ENCODE measurements at places on chromosomes 7 and 10.

GRCh38 chr7:128773604-128774003 lies 2.0 kb downstream of the OPN1SW start:
- no peak for DNase-seq

- no peak for DNase-seq
These were observed 41.2 kb downstream of the COL13A1 start for GRCh38 chr10:69842882-69843281.

- no peak for DNase-seq
These were observed 96.3 kb downstream of the LSM5 start for GRCh38 chr7:32393861-32394260.

GRCh38 chr10:83605783-83606630 lies 533.3 kb upstream of the GHITM start:
- DNase-seq, result no peak

DNA sequence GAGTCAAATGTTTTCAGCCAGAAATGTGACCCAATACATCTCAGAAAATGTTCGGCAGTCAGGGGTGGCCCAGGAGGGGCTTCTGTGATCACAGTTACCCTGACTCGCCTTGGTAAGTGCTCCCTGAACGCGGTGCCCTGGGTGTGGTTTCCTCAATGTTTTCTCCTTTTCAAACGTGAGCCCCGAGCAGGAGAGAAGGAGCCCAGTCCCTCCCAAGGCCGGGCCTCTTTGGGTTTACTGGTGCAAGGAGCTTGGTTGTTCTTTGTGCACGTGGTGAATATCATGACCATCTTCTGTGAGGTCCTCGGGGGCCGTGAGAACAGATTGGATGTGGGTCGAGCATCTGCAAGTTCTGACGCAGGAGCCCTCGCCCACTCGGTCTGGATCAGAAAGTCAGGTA lies 55.8 kb upstream of the VIPR2 start:
- DNase-seq, result no peak

- no peak for DNase-seq
These were observed at the start of gene SSC4D for GRCh38 chr7:76409537-76409936. SSC4D (minus strand) TSS chr7:76409697; CDS start chr7:76404439, 5,258 bp downstream.

DNA sequence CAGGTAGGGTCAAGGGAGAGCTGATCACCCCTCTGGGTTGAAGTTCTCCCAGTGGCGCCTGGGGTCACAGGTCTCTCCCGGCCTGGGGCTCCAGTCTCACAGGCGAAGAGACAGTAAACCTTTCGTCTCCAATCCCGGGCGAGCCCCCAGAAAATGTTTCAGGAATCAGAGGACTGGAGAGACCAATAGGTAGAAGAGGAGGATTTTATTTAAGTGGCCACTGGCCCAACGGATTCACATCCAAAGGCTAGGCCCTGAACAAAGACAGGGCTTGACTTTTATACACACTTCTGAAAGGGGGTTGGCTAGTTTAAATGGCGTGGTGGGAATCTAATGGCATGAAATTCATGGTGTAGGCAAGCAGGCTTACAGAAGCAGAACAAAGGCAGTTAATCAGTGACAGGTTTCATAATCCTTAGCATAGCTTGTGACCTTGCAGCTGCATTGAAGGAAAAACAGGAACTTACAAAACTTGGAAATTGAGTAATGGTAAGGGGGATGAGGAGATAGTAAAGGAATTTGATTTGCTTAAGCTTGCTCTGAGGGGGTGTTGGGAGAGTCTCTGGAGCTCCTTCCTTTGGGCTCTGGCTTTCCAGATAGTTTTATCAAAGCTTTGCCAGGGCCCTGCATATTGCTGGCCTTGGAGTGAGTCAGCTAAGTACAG lies 105.5 kb downstream of the TRIM24 start:
- no peak for DNase-seq

- DNase-seq, result no peak
These were observed 87.4 kb downstream of the CHST15 start for GRCh38 chr10:124005991-124006392.

DNA sequence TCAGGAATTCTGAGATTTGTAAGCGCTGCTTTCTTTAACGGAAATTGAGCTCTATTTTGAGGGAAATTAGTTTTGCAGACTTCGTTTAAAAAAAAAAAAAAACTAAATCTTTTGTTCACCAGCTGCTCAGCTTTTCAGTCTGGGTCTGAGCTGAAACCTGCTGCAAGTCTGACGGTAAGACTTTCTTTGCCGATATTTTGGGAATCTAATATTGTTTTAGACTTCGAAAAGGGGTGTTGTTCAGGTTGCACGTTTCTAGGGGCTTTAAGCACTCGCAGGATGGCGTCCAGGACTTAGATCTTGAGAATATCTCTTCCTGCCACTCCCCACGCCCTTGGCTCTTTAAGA lies 1.8 kb upstream of the MEOX2 start:
- DNase-seq, result no peak

- no peak for DNase-seq
These were observed 288.3 kb downstream of the ADARB2 start for GRCh38 chr10:1449021-1449420.

- DNase-seq, result no peak
These were observed 7.0 kb downstream of the ANKMY2 start for GRCh38 chr7:16638282-16639280.

GRCh38 chr7:118473271-118473670 lies 248.8 kb downstream of the ANKRD7 start:
- DNase-seq, result no peak

DNA sequence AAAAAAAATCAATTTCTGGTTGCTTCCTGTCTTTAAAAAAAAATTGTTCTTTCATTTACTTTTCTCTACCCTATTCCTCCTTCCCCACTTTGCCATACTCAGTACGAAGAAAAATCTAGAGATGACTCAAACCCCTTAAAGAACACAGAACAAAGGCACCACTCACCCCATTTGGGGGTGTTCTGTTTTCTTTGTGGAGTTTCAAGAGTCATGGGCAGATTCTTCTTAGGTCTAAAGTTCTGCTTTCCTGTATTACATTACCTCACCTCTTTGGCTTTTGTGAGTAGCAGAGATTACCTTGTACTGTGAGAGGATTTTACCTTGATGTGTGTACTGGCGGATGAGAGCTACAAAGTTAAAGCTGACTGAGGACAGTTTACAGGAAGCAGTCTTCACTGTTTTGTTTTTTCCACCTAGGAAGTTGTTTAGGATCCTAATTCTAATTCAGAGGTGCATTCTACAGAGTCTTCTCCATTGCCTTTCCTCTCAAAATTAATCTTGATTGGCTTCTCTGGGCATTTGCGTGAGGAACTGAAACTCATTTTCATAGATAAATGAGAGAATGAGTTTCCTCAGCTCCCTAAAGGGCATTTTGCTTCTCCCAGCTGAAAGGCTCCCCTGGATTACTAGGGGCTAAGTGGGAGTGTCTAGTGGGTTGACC lies 20.7 kb downstream of the AVL9 start:
- DNase-seq, result no peak

- no peak for DNase-seq
These were observed 67.7 kb upstream of the JCAD start for GRCh38 chr10:30127120-30127541.

DNA sequence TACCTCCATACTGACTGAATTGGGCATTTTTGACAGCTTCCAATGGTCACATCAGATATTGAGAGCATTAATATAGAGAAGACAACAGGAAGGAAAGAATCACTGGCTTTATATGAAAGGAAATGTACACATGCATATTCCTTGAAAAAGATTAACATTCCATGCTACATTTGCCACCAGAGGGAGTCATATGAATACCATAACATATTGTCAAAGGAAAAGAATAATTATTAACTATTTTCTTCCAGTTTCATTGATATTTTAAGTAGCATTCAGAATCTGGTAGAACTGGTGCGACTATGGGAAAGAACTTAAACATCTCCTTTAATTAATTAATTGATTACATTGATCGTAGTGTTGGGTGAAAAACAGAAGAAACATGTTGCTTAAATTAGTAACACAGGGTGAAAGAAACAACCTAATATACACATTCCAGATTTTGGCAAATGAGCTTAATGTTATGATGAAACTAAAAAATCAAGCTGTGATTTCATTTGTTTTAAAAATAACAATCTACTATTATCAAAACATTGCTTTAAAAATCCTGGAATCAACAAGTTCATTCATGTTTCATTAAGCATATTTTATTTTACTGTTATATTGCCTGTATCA lies 71.5 kb downstream of the GPR85 start:
- DNase-seq, result no peak

DNA sequence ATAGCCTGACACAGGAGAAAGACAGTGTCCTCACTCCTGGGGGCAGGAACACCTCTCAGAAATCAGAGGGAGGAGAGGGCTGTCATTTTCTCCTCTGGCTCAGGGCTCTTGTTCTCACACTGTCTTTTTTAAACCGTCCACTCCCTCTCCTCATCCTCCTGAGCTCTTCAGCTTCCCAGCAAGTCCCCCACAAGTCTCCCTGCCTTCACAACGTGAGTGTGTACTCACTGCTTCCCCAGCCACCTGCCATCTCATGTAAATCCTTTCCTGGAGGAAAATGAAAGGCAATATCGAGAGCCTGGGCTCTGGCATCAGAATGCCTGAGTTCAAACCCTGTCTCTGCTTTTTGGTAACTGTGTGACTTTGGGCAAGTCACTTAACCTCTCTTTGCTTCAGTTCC lies 5.7 kb downstream of the LLCFC1 start:
- no peak for DNase-seq

- DNase-seq, result no peak
These were observed 40.6 kb upstream of the PTPRZ1 start for GRCh38 chr7:121832347-121832746.

DNA sequence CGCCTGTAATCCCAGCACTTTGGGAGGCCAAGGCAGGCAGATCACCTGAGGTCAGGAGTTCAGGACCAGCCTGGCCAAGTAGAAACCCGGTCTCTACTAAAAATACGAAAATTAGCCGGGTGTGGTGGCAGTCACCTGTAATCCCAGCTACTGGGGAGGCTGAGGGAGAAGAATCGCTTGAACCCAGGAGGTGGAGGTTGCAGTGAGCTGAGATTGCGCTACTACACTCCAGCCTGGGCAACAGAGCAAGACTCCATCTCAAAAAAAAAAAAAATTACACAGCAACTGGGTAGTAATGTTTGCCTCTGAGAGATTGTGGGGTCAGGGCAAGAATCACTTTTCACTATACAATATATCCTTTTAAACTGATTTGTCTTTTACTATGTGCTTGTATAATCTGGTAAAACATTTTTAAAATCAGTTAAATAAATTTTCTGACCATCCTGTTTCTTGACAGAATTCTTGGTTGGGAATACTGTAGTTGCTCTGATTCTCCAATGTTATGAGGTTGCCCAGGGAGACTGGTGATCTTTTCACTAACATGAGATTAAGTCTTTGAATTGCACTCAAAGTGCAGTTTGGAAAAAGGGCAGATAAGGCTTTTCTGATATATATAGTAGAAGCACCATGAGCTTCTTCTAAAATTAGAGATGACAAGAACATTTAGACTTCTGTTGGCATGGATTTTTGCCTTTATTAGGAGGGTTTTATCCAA lies 1.5 kb downstream of the ENTPD7 start:
- DNase-seq, result no peak

DNA sequence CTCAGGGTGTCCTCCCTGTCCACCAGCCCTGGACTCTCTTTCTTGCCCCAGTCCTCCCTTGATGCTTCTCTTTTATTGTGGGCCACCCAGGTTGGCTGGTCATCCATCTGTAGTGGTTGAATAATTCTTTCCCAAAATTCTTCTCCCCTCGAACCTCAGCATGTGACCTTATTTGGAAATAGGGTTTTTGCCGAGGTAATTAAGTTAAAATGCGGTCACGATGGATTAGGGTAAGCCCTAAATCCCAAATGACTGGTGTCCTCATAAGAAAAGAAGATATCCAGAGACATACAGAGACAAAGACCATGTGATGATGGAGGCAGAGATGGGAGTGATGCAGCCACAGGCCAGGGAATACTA lies 74.3 kb downstream of the GFRA1 start:
- no peak for DNase-seq

GRCh38 chr7:140022582-140023211 lies 40.1 kb downstream of the PARP12 start:
- DNase-seq, result no peak

- DNase-seq, result no peak
These were observed 225.6 kb downstream of the AHR start for GRCh38 chr7:17523813-17524739.

DNA sequence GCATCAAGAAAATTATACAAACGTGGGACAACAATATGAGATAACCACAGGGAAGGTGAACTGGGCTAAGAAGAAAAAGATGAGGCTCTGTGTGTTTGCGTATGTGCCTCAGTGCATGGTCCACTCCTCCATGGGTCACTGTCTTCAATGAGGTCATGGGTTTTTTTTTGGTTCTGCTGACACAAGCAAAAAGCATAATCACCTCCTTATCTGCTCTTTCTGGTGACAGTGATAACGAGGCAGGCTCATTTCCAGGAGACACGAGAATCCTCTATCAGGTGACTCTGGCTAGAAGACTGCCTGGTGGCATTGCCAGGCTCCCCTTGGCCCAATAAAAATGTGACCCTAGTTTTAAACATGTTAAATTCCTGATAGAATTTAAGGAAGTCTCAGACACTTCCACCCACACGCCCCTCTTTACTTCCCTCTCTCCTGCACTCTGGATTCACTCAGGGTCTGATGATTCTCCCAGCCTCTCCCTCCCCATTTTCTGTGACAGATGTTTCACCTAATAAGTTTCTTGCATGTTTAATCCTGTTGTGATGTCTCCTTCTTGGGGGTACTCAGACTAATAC lies 35.3 kb upstream of the CDCA7L start:
- DNase-seq, result no peak

DNA sequence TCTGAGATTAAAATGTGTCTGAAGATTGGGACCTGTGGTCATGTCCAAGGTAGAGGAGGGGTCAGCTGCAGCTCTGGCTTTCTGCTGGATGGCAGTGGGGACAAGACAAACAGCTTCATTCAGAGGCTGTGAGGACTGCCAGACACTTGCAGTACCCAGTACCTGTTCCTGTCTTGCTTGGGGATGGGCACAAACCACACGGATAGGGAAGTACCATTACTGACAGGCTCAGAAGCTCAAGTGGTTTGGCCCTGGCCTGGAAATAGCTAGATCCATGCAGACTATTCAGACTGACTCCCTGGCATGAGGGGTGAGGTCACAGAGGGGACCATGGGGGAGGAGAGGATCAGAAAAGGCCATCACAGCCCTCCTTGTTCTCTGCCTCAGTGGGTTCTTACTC lies 56.0 kb upstream of the COMTD1 start:
- DNase-seq, result no peak

- no peak for DNase-seq
These were observed 44.7 kb upstream of the MXI1 start for GRCh38 chr10:110162741-110163145.

DNA sequence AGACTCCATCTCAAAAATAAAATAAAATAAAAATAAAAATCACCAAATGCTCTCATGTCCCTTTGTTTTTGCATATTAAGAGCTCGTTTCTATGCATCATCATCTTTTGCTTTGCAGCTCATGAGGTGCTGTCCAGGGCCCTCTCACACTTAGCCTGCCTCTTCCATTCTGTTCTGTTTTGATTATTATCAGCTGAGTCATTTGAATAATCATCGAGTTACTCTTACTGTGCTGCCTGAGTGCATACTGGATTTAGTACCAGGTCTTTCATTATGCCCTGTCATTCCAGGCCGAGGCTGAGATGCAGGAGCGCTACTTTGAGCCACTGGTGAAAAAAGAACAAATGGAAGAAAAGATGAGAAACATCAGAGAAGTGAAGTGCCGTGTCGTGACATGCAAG lies 33.0 kb downstream of the UCMA start:
- no peak for DNase-seq

GRCh38 chr10:22010973-22011408 lies 7.5 kb upstream of the DNAJC1 start:
- no peak for DNase-seq
